Activated T-cell treated with anti-CD3 and anti-CD28 coated beads for 48 hours (primary cell): ENCODE measurements at places on chromosomes 7 and 10.

GRCh38 chr7:36794689-36795088 lies 70.4 kb upstream of the AOAH start:
- DNase-seq: no peak

GRCh38 chr10:11593612-11594011 lies 17.8 kb downstream of the USP6NL start:
- no peak for DNase-seq

GRCh38 chr7:141511316-141511675 lies 39.9 kb upstream of the AGK start:
- no peak for DNase-seq

DNA sequence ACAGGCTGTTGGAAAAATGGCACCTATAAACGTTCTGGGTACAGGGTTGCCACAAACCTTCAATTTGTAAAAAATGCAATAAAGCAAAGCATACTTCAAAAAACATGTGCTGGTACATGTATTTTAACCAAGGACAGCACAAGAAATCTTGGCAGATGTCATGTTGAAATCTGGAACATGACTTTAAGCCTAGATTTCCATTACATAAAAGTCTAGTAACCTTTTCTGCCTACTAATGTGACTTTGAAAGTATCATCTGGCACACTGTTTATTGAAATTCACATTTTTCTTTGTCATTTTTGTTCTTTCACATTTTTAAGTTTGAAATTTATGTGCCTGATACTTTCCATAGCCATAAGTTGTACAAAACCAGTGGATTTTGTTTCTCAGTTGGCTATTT lies 296.8 kb downstream of the EXOC4 start:
- no peak for DNase-seq

GRCh38 chr7:50273301-50273700 lies 31.2 kb upstream of the IKZF1 start:
- no peak for DNase-seq

GRCh38 chr7:81846398-81846797 lies 76.6 kb upstream of the HGF start:
- no peak for DNase-seq
